ENCODE measurements at places on chromosomes 11 and 22.

GRCh38 chr11:45715418-45715817, 50.0 kb upstream of the CHST1 start:
- H3K4me1 ChIP-seq = no peaks in the 10 kb centered on the region
- DNase-seq = no peak
- peaks cover 3% of the 10 kb centered on the region for H3K27me3 ChIP-seq
- no peak overlapping the region for H3K27ac ChIP-seq
- no peak overlapping the region for H3K4me3 ChIP-seq

DNA sequence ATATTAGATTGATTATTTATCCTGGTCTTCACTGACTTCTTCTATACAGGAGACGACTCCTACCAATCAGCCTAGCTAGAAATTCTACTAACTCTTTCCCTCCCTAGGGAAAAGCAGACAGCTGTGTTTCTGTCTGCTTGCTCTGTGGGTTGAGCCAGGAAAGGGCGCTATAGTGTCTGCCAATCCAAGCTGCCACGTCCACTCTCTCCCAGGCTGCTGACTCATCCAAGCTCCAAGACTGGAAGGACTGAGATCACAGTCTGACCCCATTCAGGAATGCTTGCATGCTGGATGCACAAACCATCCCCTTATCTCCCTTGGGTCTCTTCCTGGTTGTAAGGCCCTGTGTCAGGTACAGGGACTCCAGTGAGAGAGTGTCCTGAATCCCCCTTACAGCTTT, 955.6 kb downstream of the OPCML start:
- H3K4me1 ChIP-seq = no peaks in the 10 kb centered on the region
- no peak overlapping the region for H3K27ac ChIP-seq
- H3K27me3 ChIP-seq = no peaks in the 10 kb centered on the region
- no peaks in the 10 kb centered on the region for H3K36me3 ChIP-seq

DNA sequence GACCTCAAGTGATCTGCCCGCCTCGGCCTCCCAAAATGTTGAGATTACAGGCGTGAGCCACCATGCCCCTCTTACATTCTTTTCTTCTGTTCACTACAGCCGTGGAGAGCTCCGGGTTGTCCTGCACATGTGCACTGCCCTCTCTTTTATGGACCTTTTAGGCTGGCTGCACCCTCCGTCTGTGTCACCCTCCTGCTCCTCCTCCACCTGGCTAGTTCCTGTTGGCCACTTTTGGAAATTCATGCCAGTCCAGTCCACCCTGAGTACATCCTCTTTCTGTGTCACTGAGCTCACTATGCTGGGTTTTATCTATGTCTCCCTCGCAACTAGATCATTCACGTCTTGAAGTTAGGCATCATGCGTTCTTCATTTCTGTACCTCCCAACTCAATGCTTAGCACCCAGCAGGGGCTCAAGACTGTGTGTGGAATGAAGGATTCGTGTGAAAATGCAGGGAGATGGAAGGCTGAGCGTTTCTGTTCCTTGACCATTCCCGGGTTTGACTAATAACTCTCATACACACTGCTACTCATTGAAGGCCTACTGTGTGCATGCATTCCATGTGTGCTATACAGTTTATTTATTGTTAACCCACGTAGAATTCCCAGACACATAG, 60.6 kb downstream of the PTPRJ start:
- no peak for DNase-seq
- H3K4me3 ChIP-seq = no peak overlapping the region
- no peak overlapping the region for H3K27ac ChIP-seq
- H3K4me1 ChIP-seq = peaks cover 3% of the 10 kb centered on the region

DNA sequence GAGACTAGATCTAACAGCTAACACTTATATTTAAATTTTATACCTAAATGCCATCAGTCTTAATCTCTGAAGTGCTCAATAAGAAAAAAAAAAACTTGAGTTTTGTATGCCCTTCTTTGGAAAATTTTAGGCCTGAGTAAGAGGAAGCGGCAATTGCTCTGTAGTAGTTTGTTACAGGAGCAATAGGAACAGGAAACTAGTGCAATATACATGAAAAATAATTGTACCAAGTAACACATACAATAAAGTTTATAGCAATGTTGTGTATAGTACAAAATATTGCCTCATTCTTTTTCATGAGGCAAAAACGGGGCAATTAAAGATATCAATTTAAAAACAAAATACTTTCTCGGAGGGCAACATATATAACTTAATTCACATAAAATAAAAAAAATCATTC, 19.7 kb downstream of the OR5AK2 start:
- no peak for DNase-seq
- H3K36me3 ChIP-seq = no peaks in the 10 kb centered on the region
- H3K4me3 ChIP-seq = no peak overlapping the region
- H3K4me1 ChIP-seq = no peaks in the 10 kb centered on the region
- no peaks in the 10 kb centered on the region for H3K27me3 ChIP-seq

- peaks cover 20% of the 10 kb centered on the region for H3K27me3 ChIP-seq
- no peaks in the 10 kb centered on the region for H3K36me3 ChIP-seq
- no peak overlapping the region for H3K4me3 ChIP-seq
- H3K27ac ChIP-seq = no peak overlapping the region
These were observed 449.6 kb downstream of the MIAT start for GRCh38 chr22:27106985-27107384.

- H3K27ac ChIP-seq = peak overlapping the region; percentile 78
- peaks cover 52% of the 10 kb centered on the region for H3K4me1 ChIP-seq
- H3K27me3 ChIP-seq = no peaks in the 10 kb centered on the region
- H3K36me3 ChIP-seq = no peaks in the 10 kb centered on the region
These were observed 40.3 kb upstream of the ZBED5 start for GRCh38 chr11:10898003-10898762.

DNA sequence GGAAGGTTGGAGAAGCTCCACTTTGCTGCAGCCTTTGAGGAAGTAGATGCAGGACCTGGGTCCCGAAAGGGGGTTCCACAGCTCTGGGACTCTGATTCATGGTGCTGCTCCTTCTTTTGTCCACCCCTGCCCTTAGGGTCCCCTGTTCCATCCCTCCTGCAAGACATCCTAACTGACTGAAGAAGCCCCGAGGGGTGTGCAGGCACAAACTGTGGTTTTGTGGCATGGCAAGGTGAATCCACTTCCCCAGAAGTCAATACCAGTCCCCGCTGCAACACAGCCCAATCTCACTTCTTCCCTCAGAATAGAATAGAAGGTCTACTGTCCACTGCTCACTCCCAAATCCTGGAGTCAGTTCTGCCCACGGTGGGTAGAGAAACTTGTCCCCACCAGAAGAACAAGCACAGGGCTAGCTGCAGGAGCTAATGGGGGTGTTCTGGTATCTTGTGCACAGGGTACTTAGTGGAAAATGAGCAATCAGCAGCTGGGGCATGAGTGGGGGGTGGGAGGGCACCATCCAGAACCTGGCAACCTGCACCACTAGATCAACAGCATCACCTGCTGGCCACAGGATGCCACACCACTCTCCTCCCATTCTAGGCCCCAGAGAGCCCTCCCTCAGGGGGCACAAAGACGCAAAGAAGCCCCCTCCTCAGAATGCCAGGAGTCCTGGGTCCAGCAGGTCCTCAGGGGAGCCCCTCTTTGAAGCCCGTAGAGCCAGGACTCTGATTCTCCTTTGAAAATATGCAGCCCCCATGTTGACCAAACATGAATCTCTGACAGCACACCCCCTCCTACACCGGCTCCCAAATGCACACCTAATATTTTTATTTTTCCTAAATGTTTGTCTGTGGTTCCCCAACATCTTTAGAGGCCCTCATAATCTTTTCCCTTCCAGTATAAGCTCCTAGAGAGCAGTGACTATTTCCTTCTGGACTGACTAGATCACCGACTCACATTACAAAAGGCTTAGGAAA, 14.1 kb downstream of the SPATA19 start:
- H3K4me3 ChIP-seq = no peak overlapping the region
- peaks cover 17% of the 10 kb centered on the region for H3K27me3 ChIP-seq
- H3K4me1 ChIP-seq = no peaks in the 10 kb centered on the region
- H3K27ac ChIP-seq = no peak overlapping the region

- H3K4me1 ChIP-seq = no peaks in the 10 kb centered on the region
- H3K4me3 ChIP-seq = no peak overlapping the region
- DNase-seq = no peak
- H3K36me3 ChIP-seq = no peaks in the 10 kb centered on the region
These were observed 35.1 kb downstream of the MPPED1 start for GRCh38 chr22:43446916-43447315.

GRCh38 chr11:70270877-70271648, 573 bp downstream of the PPFIA1 start:
- peaks cover 40% of the 10 kb centered on the region for H3K36me3 ChIP-seq
- no peaks in the 10 kb centered on the region for H3K27me3 ChIP-seq
- peak overlapping the region; percentile 95 for H3K27ac ChIP-seq
- H3K4me1 ChIP-seq = peaks cover 42% of the 10 kb centered on the region
- H3K4me3 ChIP-seq = peak overlapping the region; percentile 88

DNA sequence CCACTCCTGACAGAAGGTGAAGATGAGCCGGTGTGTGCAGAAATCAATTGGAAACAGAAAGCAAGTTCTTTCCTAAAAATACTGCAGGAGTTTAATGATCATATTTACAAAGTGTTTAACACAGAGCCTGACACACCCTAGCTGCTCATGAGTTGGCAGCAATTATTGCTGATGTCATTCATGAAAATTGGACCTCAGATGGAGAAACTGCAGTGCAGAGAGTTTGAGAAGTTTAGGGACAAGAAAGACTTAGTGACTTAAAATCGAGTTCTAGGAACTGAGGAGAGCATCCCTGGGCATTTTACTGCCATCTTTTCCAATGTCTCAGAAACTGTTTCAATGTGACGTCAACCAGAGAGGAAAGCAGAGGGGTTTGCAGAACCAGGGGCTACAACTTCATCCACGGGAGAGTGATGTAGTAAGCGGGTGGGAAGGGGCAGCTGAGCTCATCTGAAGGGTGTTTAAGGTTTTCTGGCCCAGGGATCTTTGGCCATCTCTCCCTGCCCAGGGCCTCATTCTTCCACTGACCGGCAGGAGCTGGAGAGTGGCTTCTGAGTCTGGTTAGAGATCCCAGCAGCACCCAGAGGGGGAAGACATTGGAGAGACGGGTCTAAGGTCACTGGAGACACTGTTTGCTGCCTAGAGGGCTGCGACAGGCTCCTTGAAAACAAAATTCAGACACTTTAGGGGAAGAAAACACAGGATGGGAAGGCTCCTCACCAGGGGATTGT, 21.1 kb upstream of the IGLL5 start:
- peaks cover 12% of the 10 kb centered on the region for H3K27me3 ChIP-seq
- no peaks in the 10 kb centered on the region for H3K4me1 ChIP-seq
- H3K27ac ChIP-seq = no peak overlapping the region

GRCh38 chr11:66068923-66069714, 953 bp upstream of the PACS1 start:
- H3K27me3 ChIP-seq = no peaks in the 10 kb centered on the region
- peaks cover 38% of the 10 kb centered on the region for H3K4me1 ChIP-seq
- peak overlapping the region; percentile 66 for H3K4me3 ChIP-seq
- peak; percentile 62 for DNase-seq
- peaks cover 68% of the 10 kb centered on the region for H3K36me3 ChIP-seq

- no peaks in the 10 kb centered on the region for H3K36me3 ChIP-seq
- H3K27ac ChIP-seq = no peak overlapping the region
- no peaks in the 10 kb centered on the region for H3K27me3 ChIP-seq
- no peak overlapping the region for H3K4me3 ChIP-seq
These were observed 27.4 kb downstream of the FAT3 start for GRCh38 chr11:92251980-92252379.

- H3K27ac ChIP-seq = no peak overlapping the region
- no peak for DNase-seq
- H3K36me3 ChIP-seq = no peaks in the 10 kb centered on the region
- no peak overlapping the region for H3K4me3 ChIP-seq
- H3K27me3 ChIP-seq = no peaks in the 10 kb centered on the region
- H3K4me1 ChIP-seq = peaks cover 25% of the 10 kb centered on the region
These were observed 59.3 kb downstream of the C11orf58 start for GRCh38 chr11:16797776-16798175.

GRCh38 chr11:67117672-67118180, 1.3 kb upstream of the KDM2A start:
- no peaks in the 10 kb centered on the region for H3K36me3 ChIP-seq
- peak; percentile 17 for DNase-seq
- no peaks in the 10 kb centered on the region for H3K27me3 ChIP-seq
- H3K4me3 ChIP-seq = peak overlapping the region; percentile 53
- H3K27ac ChIP-seq = peak overlapping the region; percentile 99
- H3K4me1 ChIP-seq = peaks cover 15% of the 10 kb centered on the region

GRCh38 chr11:74015919-74016684, 7.2 kb upstream of the UCP3 start:
- no peaks in the 10 kb centered on the region for H3K27me3 ChIP-seq
- peaks cover 9% of the 10 kb centered on the region for H3K4me1 ChIP-seq
- no peaks in the 10 kb centered on the region for H3K36me3 ChIP-seq
- no peak for DNase-seq
- H3K4me3 ChIP-seq = no peak overlapping the region

DNA sequence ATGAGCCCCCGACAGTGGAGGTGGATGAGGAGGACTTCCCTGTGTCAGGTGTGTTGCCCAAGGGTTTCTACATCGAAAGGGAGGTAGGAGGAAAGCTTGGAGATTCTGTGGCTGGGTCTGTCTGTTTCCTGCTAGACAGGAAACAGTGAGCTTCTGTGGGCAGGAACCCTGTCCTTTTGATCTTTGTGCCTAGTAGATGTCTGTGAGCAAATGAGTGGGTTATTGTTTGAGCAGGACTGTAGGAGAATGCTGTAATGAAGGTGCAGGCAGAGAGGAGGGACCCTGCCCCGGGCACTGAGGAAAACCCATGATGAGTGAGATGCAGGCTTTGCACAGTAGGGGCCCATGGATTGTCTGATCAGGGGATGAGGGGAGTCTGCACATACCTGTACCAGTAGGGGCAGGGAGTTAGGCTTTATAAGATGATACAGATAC, 14.0 kb downstream of the USP35 start:
- no peaks in the 10 kb centered on the region for H3K27me3 ChIP-seq
- H3K4me1 ChIP-seq = no peaks in the 10 kb centered on the region
- no peak overlapping the region for H3K27ac ChIP-seq
- no peak for DNase-seq
- no peak overlapping the region for H3K4me3 ChIP-seq

DNA sequence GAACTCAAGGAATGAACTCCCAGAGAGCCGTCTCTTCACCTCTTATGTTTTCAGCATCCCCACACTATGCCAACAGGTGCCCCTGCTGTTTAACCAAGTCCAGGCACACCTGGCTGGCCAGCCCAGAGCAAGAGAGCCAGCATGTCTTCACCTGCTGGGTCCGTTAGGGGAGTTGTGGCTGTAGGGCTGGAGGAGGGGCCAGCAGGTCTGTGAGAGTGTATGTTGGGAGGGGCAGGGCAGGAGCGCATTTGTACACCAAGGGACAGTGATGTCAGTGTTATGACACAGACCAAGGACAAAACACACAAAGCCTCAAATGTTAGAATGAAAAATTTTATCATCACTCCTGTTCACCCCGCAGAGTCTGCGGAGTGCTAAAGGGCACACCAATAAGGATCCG, 5.8 kb downstream of the PATZ1 start:
- H3K4me3 ChIP-seq = no peak overlapping the region
- H3K4me1 ChIP-seq = peaks cover 33% of the 10 kb centered on the region
- H3K27ac ChIP-seq = no peak overlapping the region
- peaks cover 66% of the 10 kb centered on the region for H3K36me3 ChIP-seq
